ENCODE measurements at places on chromosomes 2 and 18. TPM values are rescaled to one million over a fixed set of nuclear protein-coding genes. Genes with fewer than 3 reads are reported as not detected.

The CD302 gene
- 73.2 TPM for total RNA-seq

The FAP gene
- total RNA-seq, result 4.4 TPM

The GALNT3 gene
- 1.2 TPM for total RNA-seq

The CFAP65 gene
- total RNA-seq, result not detected
